ENCODE measurements at places on chromosomes 3 and 15.

DNA sequence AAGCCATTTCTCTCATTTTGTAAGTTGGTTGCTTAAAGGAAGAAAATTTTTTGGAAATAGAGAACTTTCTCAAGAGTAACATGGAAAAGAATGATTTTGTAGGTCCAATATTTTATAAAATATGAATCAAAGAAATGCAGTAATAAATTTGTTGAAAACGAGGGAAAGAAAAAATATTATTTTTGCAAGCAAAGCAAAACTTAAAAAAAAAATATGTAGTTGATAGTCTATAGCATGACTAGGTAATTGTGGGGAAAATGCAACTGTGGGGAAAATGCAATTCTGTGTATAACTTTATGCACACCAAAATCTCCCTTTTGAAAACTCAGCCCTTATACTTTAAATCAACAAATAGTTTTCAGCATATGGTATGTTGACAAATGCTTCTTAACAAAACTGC is 604.0 kb upstream of the AGTR1 start:
- DNase-seq: no peak

DNA sequence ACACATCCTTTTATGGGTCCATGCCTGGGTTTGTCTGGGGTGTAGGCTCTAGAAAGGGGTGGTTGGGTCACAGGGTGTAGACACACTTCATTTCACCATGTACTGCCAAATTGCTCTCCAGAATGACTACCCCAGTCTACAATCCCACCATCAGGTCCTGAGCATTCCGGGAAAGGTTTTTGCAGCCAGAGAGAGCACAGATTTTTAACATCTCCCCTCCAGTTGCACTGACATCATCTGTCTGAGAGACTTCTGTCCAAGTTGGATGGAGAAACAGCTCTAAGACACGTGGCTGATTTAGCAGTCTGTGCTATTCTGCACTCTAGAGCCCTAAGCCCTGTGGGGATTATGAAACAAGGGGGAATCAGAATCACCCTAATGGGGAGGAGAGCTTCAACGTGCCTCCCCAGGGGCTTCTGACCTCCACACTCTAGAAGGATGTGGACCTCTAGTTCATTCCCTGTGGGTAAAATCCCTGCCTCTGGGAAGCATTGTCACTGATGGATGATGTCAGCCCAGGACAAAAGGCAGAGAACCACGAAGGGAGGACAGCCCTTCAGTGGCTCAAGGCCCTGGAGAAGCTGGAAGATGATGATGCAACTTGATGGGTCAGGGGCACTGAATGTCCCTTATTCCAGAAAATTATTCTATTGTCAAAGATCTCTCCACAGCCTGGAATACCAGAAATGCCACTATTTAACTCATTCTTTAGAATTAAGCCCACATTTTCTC is 71.5 kb downstream of the CD200R1L start:
- DNase-seq: no peak

DNA sequence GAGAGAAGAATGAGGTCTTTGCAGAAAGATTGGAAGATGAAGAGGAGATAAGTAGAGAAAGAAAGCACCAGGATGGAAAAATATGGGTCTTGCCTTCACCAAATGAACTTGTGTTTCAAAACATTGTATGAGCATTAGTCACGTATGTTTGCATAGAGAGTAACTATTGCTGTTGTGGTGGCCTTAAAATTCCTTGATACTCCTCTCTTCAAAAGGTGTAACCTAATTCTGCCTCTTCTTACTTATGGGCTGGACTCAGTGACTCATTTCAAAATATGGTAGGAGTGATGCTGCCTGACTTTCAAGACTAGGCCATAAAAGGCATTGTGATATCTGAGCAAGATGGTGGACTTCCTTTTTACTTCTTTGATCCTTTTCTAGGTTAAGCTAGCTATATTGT is 228.7 kb upstream of the ZNF385D start:
- no peak for DNase-seq

DNA sequence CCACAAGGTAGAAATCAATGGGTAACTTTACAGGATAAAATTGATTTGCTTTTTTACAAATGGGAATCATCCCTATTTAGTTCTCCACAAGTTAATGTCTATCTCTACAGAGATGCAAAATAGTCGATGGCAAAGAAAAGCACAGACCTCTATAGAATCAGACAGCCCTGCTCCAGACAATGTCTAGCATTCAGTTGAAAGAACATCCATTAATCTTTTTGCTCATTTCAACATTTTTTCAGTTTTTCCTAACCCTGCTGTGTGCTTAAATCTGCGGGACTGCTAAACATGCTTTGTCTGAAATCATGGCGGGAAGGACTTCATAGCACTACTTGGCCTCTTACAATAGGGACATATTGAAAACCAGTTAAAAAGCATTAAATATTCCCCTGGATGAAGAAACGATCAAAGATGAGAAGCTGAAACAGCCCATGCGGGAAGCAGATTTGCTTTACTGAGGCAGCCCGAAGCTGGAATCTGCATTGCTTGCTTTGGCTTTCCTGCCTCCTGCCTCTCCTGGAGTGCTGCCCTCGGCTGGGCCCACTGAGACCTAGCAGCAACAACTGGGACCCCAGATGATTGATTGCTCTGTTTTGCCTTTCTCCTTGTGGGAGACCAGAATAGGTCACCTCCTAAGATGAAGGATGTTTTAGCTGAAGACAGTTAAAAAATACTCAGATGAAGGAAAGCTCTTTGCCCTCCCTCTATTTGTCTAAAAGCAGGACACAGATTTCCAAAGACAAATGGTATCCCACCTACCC is 38.5 kb upstream of the RASGRP1 start:
- no peak for DNase-seq

- DNase-seq: no peak
Measured at GRCh38 chr15:81084716-81085115, 49.4 kb upstream of the CFAP161 start.

DNA sequence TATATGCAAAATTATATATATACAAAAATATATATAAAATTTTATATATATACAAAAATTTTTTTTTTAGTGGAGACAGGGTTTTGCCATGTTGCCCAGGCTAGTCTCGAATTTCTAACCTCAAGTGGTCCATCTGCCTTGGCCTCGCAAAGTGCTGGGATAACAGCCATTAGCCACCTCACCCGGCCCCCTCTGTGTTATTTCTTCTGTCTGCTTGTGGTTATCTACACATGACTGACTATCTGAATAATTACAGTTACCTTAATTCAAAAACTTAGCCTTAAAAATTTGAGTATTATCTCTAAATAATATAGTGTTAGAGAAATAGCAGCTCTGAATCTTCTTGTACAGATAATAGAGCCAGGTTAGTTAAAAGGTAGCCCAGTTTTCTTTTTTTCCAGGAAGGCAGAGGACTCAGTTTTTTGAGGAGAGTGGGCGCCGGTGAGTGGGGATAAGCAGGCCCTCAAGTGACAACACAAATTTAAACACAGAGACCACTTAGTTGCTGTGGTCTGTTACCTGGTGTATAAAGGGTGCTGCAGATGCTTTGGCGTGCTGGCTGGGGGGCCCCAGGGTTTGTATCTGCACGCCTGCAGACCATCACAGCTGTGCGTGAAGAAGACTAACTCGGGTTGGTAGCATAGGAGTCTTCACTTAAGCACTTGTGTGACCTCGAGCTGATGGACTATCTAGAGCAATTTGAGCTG is 83.7 kb downstream of the TRAK1 start:
- DNase-seq: no peak

DNA sequence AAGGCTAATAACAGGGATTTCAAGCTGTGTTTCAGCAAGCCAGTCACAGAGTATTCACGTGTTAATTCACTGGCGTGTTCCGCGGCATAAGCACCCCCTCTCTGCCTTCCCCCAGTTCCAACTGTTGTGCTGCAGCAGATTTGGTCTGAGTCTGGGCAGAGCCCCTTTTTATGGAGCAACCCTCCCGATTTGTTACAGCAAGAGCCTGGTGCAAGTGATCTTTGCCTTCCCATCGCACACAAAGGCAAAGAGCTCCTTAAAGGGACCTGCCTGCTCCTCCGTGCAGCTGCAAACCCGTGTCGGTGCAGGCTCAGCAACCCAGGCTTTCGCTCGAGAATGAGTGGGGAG is 170.5 kb downstream of the KCNAB1 start:
- DNase-seq: no peak

DNA sequence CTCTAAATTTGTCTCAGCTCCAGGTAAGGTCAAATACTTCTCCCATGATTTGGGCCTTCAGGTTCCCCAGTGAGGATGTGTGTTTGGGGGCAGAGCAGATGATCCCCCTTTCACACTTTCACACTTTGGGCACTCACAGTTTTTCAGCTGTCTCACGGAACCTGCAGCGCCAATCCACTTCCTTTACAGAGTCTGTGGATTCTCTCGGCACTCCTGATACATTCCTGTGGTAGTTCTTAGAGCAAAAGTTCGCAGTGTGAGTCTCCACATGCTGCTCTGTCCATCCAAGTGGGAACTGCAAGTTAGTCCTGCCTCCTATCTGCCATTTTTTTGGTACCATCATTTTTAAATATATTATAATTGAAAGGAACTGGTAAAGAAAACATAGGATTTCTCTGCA is 20.2 kb upstream of the CPOX start:
- DNase-seq: no peak

DNA sequence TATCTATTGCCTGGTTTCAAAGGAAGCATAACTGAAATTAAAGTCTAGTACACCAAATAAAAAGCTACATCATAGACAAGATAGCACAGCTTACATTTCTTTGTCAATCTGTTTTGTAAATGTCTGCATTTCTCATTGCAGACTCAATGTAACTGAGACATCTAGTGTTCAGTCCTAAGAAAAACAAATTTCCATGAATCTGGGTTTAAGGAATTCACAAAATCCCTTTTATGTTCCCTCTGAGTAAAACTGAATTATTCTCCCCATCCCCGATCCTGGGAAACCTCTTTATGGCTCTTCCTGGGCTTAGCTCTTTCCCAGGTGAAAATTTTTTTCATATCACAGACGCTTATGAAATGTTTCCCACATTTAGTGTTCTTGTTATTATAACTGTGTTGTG is 21.6 kb upstream of the RASA2 start:
- no peak for DNase-seq

- DNase-seq: peak; percentile 88
Measured at GRCh38 chr3:48268381-48268935, 27.6 kb downstream of the ZNF589 start.

DNA sequence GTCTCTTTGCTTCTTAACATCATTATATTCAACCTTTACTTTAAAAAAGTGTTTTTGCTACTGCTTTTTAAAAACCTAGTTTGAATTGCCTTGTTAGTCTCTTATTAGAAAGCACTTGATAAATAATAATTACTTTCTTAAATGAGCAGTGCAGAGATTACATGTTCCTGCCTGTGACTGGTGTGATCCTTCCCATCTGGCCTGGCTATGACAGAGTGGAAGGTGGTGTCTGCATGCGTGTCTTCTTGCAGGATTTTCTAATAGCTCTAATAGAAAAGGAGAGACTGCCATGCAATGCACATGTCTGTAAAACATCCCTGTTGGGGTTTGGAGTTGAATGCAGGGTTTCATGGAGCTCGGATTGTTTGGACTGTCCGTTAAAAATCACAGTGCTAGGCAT is 425.8 kb upstream of the TPM1 start:
- DNase-seq: no peak

DNA sequence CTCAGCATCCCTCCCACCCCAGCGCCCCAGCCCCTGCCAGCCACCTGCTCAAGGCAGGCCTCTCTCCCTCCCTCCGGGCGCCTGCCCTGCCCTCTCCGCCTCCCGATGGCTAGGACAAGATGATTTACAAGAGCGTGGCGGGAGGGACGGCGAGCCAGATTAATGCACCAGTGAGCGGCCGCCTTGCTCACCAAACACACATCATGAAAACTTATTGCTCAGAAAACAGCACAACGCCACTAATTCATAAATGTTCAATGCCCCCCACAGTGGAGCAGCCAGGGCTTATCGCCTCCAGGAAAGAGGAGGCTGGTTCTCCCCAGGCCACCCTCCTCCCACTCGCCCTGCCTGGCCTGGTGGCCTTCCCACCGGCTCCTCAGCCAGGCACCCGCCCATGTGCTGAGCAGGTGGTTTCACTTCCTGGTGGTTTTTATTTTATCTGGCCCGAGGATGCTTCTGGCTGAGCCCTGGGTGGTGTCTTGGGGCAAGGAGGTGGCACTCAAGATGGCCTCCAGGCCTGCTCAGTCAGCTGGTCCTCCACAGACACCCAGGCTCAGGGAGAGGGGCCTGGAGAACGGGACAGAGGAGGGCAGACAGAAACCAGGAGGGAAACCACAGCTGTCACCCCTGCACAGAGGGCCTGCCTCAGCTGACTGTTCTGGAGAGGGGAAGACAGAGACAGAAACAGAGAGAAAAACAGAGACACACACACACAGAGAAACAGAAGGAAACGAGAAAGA is 284.9 kb downstream of the UACA start:
- no peak for DNase-seq

DNA sequence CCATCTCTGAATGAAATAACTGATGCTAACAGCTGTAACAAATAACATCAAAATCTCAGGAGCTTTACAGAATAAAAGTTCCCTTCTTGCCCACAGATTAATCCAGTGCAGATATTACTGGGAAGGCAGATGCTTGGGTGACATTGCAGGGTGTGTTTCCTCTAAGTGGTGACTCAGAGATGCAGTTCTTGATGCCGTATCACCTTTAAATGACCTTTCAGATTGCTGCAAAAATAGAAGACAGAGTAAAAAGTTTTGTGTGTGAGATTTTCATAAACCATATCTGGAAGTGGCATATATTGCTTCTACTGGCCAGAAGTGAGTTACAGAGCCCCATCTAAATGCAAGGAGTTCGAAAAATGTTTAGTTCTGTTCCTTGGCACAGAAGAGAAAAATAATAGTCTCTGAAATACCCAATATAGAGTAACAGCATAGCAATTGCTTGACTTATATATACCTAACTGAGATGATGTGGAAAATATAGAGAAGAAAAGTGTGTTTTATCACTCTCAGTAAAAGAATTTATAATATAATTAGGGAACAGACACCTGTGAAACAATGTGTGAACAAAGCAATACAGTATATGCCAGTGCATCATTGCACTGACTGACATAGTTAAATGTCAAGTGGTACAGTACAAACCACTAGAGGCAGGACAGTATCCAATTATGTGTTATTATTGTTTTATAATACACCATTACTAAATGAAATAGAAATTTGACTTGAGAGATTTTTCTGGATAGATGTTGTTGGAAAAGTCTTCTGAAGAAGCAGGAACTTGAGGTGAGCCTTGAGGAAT is 430.7 kb upstream of the CBLB start:
- no peak for DNase-seq

- no peak for DNase-seq
Measured at GRCh38 chr15:85443046-85443445, 62.6 kb downstream of the AKAP13 start.

GRCh38 chr3:18747383-18747782 is 322.2 kb upstream of the SATB1 start:
- no peak for DNase-seq

- no peak for DNase-seq
Measured at GRCh38 chr3:20182206-20182605, 3.8 kb downstream of the SGO1 start.
